ENCODE measurements at places on chromosomes 13 and 19. TPM values are rescaled to one million over a fixed set of nuclear protein-coding genes. Genes with fewer than 3 reads are reported as not detected.
A peak's percentile ranks its signal among the peaks of the same experiment; 100 is the strongest.

DNA sequence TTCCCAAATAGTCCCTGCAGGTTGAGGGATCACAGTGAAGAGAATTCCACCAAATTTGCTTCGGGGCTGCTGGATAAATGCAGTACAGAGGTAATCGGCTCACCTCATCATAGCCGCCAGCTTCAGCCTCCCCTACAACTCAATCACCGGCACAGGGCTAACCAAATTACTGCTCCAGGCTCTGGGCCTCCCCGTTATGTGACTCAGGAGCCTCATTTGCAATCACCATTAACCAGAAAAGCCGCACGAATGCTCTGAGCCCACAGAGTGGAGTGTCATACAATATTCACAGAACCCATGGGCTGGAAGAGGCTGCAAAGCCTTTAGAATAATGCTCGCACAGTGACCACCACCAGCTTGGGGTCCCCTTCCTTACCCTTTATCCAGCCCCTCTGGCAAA is 4.9 kb downstream of the SIAH3 start:
- H3K4me3 ChIP-seq: no peak overlapping the region
- no peak overlapping the region for H3K27ac ChIP-seq
- H3K4me1 ChIP-seq: peaks cover 25% of the 10 kb centered on the region

GRCh38 chr19:1088416-1089010 is 6.7 kb downstream of the POLR2E start:
- no peaks in the 10 kb centered on the region for H3K27me3 ChIP-seq
- H3K36me3 ChIP-seq: peaks cover 91% of the 10 kb centered on the region
- no peak overlapping the region for H3K27ac ChIP-seq
- DNase-seq: no peak
- H3K4me1 ChIP-seq: peaks cover 5% of the 10 kb centered on the region
- H3K4me3 ChIP-seq: no peak overlapping the region

GRCh38 chr19:38429055-38429810 is 3.2 kb upstream of the RASGRP4 start:
- DNase-seq: no peak
- peaks cover 16% of the 10 kb centered on the region for H3K4me1 ChIP-seq
- H3K36me3 ChIP-seq: no peaks in the 10 kb centered on the region
- no peak overlapping the region for H3K27ac ChIP-seq
- peaks cover 12% of the 10 kb centered on the region for H3K27me3 ChIP-seq

- no peak overlapping the region for H3K27ac ChIP-seq
- no peak overlapping the region for H3K4me3 ChIP-seq
- H3K27me3 ChIP-seq: peaks cover 6% of the 10 kb centered on the region
- peak; percentile 38 for DNase-seq
- no peaks in the 10 kb centered on the region for H3K36me3 ChIP-seq
Measured at GRCh38 chr13:78787190-78787589, 128.2 kb upstream of the OBI1 start.

Gene KLK3
- total RNA-seq: not detected

DNA sequence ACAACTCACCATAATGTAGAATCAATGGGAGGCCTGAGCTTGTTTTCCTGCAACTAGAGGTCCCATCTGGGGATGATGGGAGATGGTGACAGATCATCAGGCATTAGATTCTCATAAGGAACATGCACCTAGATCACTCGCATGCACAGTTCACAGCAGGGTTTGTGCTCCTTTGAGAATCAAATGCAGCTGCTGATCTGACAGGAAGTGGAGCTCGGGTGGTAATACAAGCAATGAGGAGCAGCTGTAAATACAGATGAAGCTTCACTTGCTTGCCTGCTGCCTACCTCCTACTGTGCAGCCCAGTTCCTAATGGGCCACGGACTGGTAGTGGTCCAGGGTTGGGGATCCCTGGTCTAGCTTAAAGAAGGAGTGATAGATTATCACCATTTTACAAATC is 33.0 kb downstream of the KPNA3 start:
- H3K36me3 ChIP-seq: peaks cover 2% of the 10 kb centered on the region
- H3K4me1 ChIP-seq: no peaks in the 10 kb centered on the region
- no peak for DNase-seq
- H3K27ac ChIP-seq: no peak overlapping the region
- no peaks in the 10 kb centered on the region for H3K27me3 ChIP-seq
- H3K4me3 ChIP-seq: no peak overlapping the region

DNA sequence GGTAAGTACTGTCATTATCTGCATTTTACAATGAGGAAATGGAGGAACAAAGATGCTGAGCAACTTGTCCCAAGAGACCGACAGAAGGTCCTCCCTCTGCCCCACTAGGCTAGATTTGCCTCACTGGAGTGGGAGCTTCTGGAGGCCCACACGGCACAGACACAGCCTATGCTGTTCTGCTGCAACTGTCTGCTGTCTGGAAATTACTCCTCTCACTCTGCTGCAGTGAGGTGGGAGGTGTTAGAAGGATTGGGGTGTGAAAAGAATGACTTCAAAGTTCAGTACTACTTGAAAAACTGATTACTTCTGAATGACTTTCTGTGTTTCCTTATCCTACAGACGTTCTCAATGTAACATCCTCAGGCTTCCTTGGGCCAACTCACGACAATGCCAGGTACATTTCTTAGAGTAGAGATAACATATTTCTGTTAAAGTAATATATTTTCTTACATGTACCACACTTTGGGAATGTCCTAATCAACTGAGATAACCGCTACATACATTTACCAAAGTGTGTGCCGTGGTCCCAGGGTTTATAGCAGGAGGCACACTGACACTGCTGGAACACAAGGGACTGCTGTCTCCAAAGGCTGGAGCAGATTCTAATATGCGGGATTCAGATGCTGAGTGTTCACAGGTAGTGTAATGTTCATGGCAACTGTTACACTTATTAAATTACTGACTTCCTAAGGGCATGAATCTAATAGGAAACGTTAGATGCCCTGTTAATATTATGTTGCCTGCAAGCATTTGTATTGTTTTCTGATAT is 53.5 kb upstream of the WASF3 start:
- H3K36me3 ChIP-seq: no peaks in the 10 kb centered on the region
- no peak for DNase-seq

DNA sequence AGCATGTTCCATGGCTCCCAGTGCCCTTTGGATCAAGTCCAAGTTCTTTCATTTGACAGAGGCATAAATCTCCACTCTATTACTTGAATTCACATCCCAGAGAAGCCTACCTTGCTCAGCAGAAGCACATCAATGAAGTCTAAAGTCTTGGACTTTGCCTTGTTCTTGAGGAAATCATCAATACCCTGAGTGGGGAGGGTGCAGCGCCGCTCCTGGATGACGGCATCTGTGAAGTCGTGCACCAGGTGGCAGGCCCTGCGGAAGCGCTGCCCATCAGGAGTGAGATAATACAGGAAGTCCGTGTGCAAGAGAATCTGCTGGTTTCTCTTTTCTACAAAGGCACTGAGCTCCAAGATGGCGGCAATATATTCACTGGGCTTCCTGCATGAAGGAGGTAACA is 10.6 kb downstream of the CYP4F11 start:
- H3K27me3 ChIP-seq: peaks cover 8% of the 10 kb centered on the region
- no peak overlapping the region for H3K4me3 ChIP-seq
- no peak overlapping the region for H3K27ac ChIP-seq

Gene LILRA1
- total RNA-seq: 0.83 TPM

DNA sequence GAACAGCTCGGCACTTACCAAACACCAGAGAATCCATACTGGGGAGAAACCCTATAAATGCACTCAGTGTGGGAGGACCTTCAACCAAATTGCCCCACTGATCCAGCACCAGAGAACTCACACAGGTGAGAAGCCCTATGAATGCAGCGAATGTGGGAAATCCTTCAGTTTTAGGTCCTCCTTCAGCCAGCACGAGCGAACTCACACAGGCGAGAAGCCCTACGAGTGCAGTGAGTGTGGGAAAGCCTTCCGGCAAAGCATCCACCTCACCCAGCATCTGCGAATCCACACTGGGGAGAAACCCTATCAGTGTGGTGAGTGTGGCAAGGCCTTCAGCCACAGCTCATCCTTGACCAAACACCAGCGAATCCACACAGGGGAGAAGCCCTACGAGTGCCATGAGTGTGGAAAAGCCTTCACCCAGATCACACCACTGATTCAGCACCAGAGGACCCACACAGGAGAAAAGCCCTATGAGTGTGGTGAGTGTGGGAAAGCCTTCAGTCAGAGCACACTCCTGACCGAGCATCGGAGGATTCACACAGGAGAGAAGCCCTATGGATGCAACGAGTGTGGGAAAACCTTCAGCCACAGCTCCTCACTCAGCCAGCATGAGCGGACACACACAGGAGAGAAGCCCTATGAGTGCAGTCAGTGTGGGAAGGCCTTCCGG is 8.3 kb downstream of the ZNF135 start:
- peaks cover 55% of the 10 kb centered on the region for H3K36me3 ChIP-seq
- DNase-seq: no peak

DNA sequence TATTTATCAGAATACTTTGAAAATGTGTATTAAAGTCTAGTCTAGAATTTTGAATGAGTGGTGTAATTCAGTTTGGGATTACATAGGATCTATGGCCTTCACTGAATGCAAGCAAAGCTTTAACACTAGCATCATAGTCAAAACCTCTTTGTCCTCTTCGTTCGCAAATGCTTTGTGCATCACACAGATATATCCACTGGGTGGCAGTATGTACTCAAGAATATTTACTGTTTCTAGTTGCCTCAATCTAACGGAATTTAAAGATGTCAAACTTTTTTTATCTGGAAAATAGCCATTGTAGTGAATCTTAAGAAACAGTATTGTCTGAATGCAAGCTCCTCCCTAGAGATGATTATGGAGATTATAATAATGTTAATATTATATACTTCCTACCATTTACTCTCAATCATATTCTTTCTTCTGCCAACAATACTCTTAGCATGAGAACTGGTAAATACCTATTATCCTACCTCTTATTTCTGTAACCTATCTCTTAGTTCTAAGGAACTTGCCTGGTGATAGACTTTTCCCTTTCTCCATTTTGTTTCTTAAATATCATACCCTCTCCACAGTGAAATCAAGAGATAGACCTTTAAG is 25.8 kb downstream of the LACC1 start:
- no peak overlapping the region for H3K27ac ChIP-seq
- no peaks in the 10 kb centered on the region for H3K27me3 ChIP-seq
- H3K4me1 ChIP-seq: no peaks in the 10 kb centered on the region
- H3K36me3 ChIP-seq: no peaks in the 10 kb centered on the region

DNA sequence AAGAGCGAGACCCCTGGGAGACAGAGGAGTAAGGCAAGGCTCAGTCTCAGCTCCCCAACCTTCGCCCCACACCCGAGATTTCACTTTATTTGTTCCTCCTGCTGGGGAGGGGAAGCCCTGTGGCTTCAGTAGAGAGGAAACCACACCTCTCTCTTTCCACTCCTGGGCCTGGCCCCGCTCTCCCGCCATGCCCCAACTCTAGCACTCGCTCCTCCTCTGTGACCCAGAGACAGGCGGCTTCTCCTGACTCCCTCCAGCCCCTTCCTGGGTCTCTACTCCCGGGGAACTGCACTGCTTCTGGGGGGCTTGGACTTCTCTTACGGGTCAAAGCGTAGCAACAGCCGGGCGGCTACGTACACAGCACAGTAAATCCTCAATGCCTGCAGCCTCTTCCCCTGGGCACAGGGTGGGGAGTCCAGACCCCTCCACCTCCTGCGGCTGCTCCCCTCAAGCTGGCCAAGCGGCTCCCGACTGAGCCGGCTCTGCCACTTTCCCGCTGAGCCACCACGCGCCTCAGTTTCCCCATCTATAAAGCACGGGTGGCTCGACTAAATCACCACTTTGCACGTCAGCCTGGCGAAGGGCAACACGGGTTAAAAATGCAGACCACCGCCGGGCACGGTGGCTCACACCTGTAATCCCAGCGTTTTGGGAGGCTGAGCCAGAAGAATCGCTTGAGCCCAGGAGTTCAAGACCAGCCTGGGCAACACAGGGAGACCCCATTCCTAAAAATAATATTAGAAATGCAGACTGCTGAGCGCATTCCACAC is 1.4 kb downstream of the RNF126 start:
- peaks cover 51% of the 10 kb centered on the region for H3K36me3 ChIP-seq
- peaks cover 60% of the 10 kb centered on the region for H3K4me1 ChIP-seq
- H3K27ac ChIP-seq: no peak overlapping the region
- peak overlapping the region; percentile 50 for H3K4me3 ChIP-seq

DNA sequence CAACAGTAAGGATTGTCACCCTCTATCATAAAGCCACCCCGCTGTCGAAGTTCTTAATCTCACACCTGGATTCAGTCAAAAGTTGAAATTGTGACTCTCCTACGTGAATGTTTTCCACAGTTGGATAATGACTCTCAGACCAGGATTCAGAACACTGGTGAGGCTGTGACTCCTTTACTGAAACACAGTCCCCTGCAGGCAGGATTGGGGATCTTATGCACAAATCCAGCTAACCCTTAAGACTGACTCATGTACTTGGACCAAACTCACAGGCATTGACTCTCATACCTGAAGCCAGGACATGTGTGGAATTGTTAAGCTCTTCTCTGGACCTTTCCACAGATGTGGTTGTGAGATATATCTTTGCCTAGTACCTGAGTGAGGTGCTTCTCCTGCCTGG is 46.8 kb downstream of the ZNF85 start:
- DNase-seq: no peak
- no peak overlapping the region for H3K4me3 ChIP-seq
- H3K4me1 ChIP-seq: no peaks in the 10 kb centered on the region
- H3K36me3 ChIP-seq: no peaks in the 10 kb centered on the region
- no peaks in the 10 kb centered on the region for H3K27me3 ChIP-seq
- H3K27ac ChIP-seq: no peak overlapping the region

Gene ZSWIM9
- total RNA-seq: 1.8 TPM

Gene PGLYRP2
- not detected for total RNA-seq

GRCh38 chr13:91372911-91373310 is 25.4 kb downstream of the MIR17HG start:
- H3K36me3 ChIP-seq: no peaks in the 10 kb centered on the region
- H3K4me1 ChIP-seq: no peaks in the 10 kb centered on the region
- H3K27ac ChIP-seq: no peak overlapping the region
- no peak for DNase-seq

- peaks cover 7% of the 10 kb centered on the region for H3K36me3 ChIP-seq
- H3K27me3 ChIP-seq: no peaks in the 10 kb centered on the region
- H3K27ac ChIP-seq: no peak overlapping the region
- H3K4me1 ChIP-seq: peaks cover 22% of the 10 kb centered on the region
Measured at GRCh38 chr19:10450853-10451609, 30.7 kb downstream of the PDE4A start.

DNA sequence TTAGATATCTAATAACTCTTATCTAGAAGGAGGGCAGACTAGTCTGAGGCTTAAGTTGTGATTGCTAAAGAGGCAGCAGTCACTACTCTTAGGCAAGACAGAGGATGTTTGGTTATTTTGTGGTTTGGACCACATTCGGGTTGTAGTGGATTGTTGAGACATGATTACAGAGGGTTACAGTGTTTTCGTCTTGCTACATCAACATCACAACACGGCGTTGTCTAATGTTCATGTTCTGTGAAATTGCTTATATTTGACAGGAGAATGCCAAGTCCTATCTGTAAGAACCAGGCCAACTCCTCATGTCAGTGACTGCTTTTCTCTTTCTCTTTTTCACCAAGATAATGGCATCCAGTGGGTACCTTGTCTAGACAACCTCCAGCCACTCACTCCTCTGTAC is 16.8 kb upstream of the TM9SF2 start:
- no peak for DNase-seq
- H3K36me3 ChIP-seq: no peaks in the 10 kb centered on the region
- H3K27me3 ChIP-seq: no peaks in the 10 kb centered on the region
- no peaks in the 10 kb centered on the region for H3K4me1 ChIP-seq
- no peak overlapping the region for H3K27ac ChIP-seq

All from spinal cord (tissue), 10 donors.